ENCODE measurements at places on chromosomes 2 and 18.

- DNase-seq, result no peak
Measured at GRCh38 chr18:32208023-32208422, 18.2 kb downstream of the MEP1B start.

DNA sequence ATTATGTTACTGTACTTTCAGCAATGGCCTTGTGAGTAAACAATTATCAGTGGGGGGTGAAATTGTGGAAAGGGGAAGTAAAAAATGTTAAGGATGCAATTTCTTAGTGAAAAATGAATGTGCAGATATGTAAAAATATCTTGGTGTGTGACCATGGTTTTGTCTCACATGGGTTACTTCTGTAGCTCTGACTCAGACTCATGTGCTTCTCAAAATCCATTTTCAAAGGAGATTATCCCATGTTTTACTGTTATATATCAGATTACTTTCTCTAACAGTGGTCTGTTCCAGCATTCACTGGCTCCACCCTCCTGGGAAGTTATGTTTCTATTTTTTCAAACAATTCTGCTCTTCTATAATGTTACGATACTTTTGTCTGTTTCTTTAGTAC, 298.2 kb upstream of the COL3A1 start:
- DNase-seq, result no peak

- DNase-seq, result no peak
Measured at GRCh38 chr2:112187805-112188596, 49.8 kb downstream of the FBLN7 start.

DNA sequence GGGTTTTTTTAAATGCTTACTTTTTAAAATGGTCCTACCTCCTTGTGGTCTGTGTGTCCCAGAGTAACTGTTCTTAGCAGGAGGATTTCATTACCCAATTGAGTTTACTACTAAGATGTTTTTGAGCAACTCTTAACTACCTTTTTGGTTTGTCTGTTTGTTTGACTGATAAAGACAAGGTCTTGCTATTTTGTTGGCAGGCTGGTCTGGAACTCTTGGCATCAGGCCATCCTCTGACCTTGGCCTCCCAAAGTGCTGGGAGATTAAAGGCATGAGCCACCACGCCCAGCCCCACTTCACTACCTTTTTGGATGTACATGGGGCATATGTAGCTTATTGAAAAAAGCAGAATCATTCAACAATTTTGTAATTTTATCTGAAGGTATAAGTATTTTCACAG, 14.9 kb downstream of the MRPS9 start:
- no peak for DNase-seq

DNA sequence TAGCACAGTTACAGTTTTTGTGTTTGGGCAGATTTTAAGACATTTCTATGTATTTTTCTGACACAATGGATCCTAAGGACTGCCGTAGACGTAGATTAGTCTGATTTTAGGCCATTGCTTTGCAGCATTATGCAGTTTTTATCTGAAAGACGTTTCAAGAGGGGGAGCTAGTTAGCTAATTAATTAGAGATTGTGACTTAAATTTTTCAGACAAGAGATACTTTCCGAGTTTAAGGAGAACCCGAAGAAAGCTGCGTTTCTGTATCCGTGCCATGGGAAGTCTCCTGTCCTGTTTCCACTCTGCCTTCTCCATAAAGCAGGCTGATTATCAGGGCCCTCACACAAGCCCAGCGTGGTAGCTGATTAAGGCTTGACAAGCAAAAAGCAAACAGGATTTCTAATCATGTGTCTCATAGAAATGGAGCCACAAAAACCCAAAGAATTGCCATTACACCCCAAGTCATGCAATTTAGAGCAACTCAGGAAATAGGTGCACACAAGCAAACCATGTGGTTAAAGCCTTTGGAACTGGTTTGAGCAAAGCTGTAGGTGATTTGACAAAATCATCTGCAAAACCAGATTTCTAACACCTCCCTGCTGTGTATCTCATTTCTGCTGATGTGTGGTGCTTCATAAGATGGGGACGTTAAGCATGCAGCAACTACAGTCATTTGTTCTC, 808.1 kb downstream of the RNF144A start:
- no peak for DNase-seq

DNA sequence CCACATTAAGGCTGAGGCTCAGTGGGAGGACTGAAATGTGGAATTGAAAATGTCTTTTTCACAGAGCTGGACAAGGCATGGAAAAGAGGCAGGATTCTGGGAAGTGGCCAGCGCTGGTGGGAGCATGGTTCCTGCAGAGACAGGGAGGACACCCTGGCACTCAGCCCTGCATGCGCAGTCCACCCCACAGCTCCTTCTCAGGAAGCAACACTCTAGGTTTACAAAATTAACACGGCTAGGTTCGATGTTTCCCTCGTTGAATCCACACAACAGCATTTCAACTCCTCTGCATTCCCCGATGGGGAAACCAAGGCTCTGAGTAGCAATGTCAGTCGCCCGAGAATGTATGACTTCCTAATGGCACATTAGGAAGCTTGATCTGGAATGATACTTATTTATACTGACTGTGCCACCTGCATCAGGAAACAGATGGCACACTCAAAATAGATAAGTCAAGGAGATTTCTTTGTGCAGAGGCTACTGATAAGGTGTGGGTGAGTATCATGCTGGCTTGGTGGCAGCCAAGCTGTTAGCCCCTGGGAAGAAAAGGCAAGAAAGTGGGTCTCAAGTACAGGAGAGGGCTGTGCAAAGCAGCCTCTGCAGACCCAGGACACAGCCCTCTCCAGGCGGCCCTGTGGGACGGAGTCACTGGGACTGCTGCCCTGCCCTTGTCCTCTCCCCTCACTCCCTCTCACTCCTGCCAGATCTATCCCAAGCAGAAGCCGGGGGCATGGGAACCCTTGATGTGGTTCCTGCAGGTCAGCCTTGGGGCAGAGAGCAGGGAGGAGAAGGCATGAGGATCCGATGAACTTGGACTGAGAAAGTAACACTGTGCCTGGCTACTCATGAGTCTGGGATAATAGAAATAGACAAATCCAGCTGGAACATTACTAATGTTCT, 158.4 kb upstream of the FHL2 start:
- DNase-seq, result no peak

- DNase-seq, result no peak
Measured at GRCh38 chr2:86623043-86623493, 597 bp downstream of the RNF103 start.

DNA sequence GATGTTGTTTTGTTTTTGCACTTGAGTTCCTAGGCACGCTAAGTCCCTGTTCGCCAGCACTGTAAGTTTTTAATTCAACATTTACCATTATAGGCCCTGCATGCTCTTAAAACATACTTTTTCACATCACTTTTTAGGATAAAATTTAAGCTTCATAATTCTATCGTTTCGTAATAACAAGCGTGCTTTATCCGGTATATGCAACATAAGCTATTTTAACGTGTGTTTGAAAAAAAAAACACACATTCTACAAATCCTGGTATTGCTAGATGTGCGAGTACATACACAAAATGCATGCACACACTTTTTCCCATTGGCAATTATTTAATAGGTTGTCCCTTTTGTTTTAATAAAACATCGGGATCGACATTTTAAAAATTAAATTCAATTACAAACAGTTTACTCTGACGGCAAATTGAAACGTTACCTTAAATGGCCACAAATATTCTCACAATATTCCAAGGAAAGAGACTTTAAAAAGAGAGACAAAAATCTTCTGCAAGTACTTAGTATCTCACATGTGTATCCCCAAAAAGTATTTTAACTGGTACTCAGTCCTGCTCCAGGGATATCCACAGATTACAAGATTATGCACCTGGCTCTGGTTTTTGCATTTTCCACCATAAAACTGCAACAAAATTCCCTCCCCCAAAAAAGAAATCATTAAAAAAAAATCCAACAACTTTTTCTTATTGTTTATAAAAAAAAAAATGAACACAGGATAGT, 1.0 kb upstream of the TCF4 start:
- DNase-seq, result no peak

- DNase-seq, result no peak
Measured at GRCh38 chr2:149561309-149561926, 26.2 kb downstream of the MMADHC start.
